ENCODE measurements at places on chromosomes 4 and X. TPM values are rescaled to one million over a fixed set of nuclear protein-coding genes. Genes with fewer than 3 reads are reported as not detected.

NSUN7 gene
- total RNA-seq = 10.5 TPM

LANCL3 gene
- total RNA-seq = 2.5 TPM

RAB39B gene
- total RNA-seq = 12.3 TPM

NAA11 gene
- not detected for total RNA-seq

FRAS1 gene
- total RNA-seq = 23.5 TPM

BEX5 gene
- 7.7 TPM for total RNA-seq

SCOC gene
- total RNA-seq = 92.4 TPM

SATL1 gene
- 0.82 TPM for total RNA-seq
